Karpas-422 (cell line): ENCODE measurements at places on chromosomes 2 and 18. TPM values are rescaled to one million over a fixed set of nuclear protein-coding genes. Genes with fewer than 3 reads are reported as not detected.
A peak's percentile ranks its signal among the peaks of the same experiment; 100 is the strongest.

- H3K4me1 ChIP-seq: no peaks in the 10 kb centered on the region
- H3K27me3 ChIP-seq: no peaks in the 10 kb centered on the region
- H3K4me3 ChIP-seq: no peak overlapping the region
Measured at GRCh38 chr2:154710078-154710477, 11.6 kb downstream of the KCNJ3 start.

DNA sequence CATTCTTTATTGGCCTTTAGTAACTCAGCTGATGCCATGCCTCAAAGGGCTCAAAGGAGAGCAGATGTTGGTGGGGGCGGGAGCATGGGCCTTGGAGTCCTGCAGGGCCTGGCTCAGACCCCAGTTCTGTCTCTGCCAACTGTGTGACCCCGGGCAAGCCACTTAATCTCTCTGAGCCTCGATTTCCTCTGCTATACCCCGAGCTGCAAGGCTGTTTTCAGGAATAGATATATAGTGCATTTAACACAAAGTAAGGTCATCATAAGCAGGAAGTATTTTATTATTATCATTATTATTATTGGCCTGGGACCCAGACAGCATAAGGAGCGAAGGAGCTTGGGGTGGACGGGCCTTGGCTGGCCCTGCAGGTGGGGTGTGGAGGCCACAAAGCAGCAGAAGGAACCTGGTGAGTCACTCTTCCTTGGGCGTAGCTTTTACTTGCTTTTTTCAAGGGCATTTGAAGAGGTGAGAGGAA, 162.7 kb downstream of the INHBB start:
- H3K36me3 ChIP-seq: no peaks in the 10 kb centered on the region
- no peaks in the 10 kb centered on the region for H3K4me1 ChIP-seq
- no peaks in the 10 kb centered on the region for H3K27me3 ChIP-seq
- no peak overlapping the region for H3K27ac ChIP-seq

DNA sequence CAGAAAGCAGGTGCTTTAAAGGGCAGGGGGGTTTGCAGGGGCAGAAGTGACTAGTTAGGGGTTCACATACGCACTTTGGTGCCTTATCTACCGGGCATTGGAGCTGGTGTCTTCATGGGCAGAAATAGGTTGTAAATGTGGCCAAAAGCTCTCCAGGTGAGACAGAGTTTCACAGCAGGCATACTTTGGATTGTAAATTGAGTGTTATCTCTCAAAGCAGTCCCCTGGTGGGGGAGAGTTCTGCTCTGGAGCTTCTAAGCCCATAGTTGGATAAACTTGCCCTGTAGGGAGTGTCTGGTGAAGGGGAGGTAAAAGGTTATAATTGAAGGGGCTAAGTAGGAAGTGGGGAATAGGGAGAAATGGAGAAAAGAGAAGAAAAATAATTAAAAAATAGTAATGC, 43.1 kb downstream of the COL4A3 start:
- no peak overlapping the region for H3K27ac ChIP-seq
- H3K4me1 ChIP-seq: no peaks in the 10 kb centered on the region
- no peak overlapping the region for H3K4me3 ChIP-seq
- DNase-seq: no peak
- no peaks in the 10 kb centered on the region for H3K36me3 ChIP-seq

PRKAG3 gene
- total RNA-seq: not detected in 2 replicates

GRCh38 chr2:39216346-39217191, 27.2 kb downstream of the CDKL4 start:
- no peak overlapping the region for H3K27ac ChIP-seq
- H3K36me3 ChIP-seq: no peaks in the 10 kb centered on the region
- H3K4me3 ChIP-seq: no peak overlapping the region
- no peak for DNase-seq

DNA sequence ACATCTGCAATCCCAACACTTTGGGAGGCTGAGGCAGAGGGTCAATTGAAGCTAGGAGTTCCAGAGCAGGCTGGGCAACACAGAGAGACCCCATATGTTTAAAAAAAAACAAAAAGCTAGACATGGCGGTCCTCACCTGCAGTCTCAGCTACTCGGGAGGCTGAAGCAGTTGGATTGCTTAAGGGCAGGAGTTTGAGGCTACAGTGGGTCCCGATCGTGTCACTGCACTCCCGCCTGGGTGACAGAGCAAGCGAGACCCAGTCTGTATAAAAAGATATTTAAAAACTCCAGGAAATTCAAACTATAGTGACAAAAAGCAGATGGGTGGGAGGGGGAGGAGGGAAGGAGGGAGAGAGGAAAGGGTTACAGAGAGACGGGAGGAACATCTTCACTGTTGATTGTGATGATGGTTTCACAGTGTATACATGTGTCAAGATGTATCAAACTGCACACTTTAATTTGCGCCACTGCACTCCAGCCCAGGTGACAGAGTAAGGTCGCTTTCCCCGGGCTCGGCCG, 942 bp upstream of the ZNF236 start:
- H3K27ac ChIP-seq: peak overlapping the region; percentile 89
- peak overlapping the region; percentile 100 for H3K4me3 ChIP-seq
- peaks cover 45% of the 10 kb centered on the region for H3K4me1 ChIP-seq
- H3K27me3 ChIP-seq: no peaks in the 10 kb centered on the region

- no peaks in the 10 kb centered on the region for H3K36me3 ChIP-seq
- H3K27ac ChIP-seq: no peak overlapping the region
- no peaks in the 10 kb centered on the region for H3K27me3 ChIP-seq
- peaks cover 5% of the 10 kb centered on the region; the same call in 1 of the 2 replicates for H3K4me1 ChIP-seq
- no peak overlapping the region for H3K4me3 ChIP-seq
- no peak for DNase-seq
Measured at GRCh38 chr2:134572314-134573084, 146.3 kb downstream of the TMEM163 start.

CCT4 gene
- 209 and 326 TPM in 2 replicates for total RNA-seq
